ENCODE measurements at places on chromosomes 12 and 14. TPM values are rescaled to one million over a fixed set of nuclear protein-coding genes. Genes with fewer than 3 reads are reported as not detected.

Gene CPM
- 0.44 TPM for total RNA-seq

Gene NGB
- not detected for total RNA-seq

Gene FOXA1
- not detected for total RNA-seq

Gene WSCD2
- total RNA-seq = not detected

Gene PAX9
- not detected for total RNA-seq

Gene TXNDC16
- 2.6 TPM for total RNA-seq

Gene KLRF1
- not detected for total RNA-seq

DNA sequence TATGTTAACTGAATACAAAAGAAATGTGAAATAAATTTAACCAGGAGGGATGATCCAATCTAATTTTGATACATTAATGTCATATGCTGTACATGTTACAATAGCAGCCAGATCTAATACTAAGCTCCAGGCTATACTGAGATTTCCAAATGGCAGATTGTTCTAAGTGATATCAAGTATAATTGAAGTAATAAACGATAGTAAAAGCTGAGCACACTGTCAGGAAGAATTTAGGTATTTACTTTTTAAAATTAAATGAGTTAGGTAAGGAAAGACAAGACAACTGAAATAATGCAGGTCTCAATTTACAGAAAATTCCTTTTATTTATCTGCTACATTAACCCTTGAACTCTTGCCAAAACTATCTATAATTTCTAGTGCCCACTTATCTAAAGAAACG, 39.9 kb downstream of the INSM2 start:
- no peak for DNase-seq

DNA sequence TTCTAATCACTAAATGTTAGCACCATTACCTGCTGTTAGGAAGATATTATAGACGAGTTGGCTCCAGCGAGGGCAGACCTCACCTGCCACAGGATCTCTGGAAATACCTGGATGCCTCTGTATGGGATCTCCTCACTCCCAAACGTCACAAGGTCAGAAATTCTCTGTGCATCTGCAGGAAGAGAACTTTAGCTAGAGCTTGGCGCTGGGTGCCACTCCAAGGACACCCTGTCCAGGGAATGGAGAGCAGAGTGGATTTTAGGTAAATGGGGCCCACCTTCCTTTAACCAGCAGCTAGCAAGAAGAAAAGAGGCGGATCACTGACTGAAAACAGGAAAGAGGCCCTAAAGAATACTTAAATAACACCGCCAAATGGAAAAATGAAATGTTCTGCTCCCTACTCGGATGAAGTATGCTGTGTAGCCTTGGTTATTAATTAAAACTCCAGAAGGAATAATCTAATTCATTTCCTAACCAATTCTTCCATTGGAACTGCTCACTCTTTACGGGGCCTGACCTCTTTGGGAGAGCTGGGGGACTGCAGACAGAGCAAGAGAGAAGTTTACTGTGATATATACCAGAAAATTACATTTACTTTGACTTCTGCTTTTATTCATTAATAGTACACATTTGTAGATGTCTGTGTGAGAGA, 4.2 kb upstream of the FOXG1 start:
- DNase-seq = no peak

DNA sequence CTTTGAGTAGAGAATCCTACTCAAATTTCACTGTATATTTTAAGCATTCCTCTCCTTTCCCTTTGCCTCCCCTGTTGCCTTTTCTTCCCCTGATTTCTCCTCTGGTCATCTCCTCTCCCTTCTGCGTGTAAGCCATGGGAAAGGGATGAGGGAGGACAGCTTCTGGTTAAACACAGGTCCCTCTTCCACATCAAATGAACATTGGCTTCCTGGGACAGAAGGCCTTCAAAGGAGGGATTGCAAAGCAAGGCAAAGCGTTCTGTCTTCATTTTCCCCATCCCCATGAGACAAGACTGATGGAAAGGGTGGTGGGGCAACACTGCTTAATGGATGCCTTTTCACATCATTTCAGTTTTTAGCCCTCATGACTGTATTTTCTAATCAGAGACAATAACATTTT, 26.2 kb downstream of the GPRC5A start:
- no peak for DNase-seq

- no peak for DNase-seq
These were observed 26.0 kb upstream of the ATP2A2 start for GRCh38 chr12:110254971-110255540.

Data from lung microvascular endothelial cell (primary cell).